ENCODE measurements at places on chromosomes 4 and X. TPM values are rescaled to one million over a fixed set of nuclear protein-coding genes. Genes with fewer than 3 reads are reported as not detected.

DNA sequence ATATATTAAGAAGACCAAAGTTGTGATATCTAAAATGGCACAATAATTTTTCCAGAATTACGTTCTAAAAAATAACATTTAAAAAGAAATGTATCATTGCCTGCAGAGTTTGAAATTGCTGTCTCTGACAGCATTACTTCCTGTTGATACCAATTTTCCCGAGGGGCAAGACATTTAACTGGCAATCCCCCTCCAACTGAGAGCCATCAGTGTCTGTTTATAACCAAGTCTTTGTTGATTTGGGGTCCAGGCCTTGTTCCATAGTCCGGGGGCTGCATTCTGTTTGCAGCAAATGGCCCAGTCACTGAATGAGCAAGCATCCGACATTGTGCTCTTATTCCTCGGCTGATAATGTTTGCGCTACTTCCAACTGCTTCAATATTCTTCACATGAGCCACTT lies 231.5 kb downstream of the NAF1 start:
- DNase-seq: no peak

GRCh38 chrX:18448416-18448815 lies 23.0 kb downstream of the CDKL5 start:
- no peak for DNase-seq

DNA sequence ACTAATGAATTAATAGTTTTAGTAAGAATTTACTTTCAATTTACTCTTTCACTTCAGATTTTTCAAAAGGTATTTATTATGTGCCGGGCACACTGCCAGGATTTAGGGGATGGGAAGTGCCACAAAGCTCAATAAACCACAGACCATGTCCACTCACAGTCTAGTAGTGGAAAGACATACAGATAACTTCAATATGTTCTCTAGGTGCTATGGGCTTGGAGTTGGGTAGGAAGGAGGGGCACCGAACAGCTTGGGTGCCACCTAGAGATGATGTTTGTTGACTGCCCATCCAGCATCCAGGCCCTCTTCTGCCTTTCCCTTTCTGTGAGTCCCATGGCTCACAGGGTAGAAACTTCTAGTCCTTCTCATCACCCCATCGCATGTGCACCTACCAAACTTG lies 17.8 kb downstream of the MFAP3L start:
- DNase-seq: no peak

Gene TBC1D8B
- 21.7 TPM for total RNA-seq
